Prostate gland (tissue), 2 donors: ENCODE measurements at places on chromosomes 6 and 20. TPM values are rescaled to one million over a fixed set of nuclear protein-coding genes. Genes with fewer than 3 reads are reported as not detected.

The SYNDIG1 gene
- total RNA-seq = 4.5 TPM

DNA sequence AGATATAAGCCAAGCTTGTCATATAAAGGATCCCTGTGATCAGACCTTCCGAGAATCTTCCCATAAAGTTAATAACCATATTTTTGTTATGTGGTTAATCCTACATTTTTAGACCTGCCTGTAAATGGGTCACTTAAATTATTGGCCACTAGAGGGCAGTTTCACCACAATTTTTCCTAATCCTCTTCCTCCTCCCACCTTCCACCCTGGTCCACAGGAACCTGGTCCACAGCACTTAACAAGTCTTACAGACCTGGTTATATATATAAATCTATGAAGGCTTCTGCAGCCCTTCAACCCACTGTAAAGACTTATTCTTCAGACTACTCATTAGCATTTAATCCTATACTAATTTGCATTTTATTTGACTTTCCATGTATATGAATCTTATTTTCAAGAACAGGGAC is 28.3 kb downstream of the MRS2 start:
- no peak for DNase-seq
- no peaks in the 10 kb centered on the region for H3K27me3 ChIP-seq
- H3K4me1 ChIP-seq = no peaks in the 10 kb centered on the region
- no peaks in the 10 kb centered on the region for H3K36me3 ChIP-seq

The SIRPB1 gene
- total RNA-seq = not detected

- no peaks in the 10 kb centered on the region for H3K4me1 ChIP-seq
- no peak overlapping the region for H3K27ac ChIP-seq
- H3K36me3 ChIP-seq = no peaks in the 10 kb centered on the region
- H3K27me3 ChIP-seq = no peaks in the 10 kb centered on the region
Measured at GRCh38 chr20:60137657-60138245, 179.5 kb downstream of the CDH26 start.

The GUCA1A gene
- total RNA-seq = 2.1 TPM

DNA sequence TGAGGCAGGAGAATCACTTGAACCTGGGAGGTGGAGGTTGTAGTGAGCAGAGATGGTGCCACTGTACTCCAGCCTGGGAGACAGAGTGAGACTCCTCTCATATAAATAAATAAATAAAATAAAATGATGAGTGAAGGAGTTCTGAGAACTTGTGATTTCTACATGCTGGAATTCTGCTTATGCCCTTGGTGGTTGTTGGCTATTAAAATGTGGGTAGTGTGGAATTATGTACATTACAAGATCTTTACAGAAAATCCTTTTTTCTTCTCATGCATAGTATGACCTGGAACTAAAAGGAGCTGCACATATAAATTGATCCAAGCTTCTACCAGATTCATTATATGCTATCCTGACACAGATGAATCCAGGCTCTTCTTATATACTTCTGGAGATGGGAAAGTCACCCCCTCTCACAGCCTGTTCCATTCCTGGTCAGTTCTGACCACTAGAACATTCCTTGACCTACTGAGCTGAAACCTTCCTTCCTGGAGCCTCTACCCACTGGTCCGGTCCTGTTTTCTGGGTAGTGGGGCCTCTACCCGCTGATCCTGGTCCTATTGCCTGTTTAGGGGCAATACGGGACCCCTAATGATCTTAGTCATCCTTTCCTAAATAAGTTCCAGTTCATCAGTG is 37.7 kb upstream of the TAF8 start:
- H3K27me3 ChIP-seq = no peaks in the 10 kb centered on the region
- H3K4me1 ChIP-seq = no peaks in the 10 kb centered on the region
- H3K27ac ChIP-seq = no peak overlapping the region
- no peaks in the 10 kb centered on the region for H3K36me3 ChIP-seq

The FNDC11 gene
- total RNA-seq = 12.1 TPM

DNA sequence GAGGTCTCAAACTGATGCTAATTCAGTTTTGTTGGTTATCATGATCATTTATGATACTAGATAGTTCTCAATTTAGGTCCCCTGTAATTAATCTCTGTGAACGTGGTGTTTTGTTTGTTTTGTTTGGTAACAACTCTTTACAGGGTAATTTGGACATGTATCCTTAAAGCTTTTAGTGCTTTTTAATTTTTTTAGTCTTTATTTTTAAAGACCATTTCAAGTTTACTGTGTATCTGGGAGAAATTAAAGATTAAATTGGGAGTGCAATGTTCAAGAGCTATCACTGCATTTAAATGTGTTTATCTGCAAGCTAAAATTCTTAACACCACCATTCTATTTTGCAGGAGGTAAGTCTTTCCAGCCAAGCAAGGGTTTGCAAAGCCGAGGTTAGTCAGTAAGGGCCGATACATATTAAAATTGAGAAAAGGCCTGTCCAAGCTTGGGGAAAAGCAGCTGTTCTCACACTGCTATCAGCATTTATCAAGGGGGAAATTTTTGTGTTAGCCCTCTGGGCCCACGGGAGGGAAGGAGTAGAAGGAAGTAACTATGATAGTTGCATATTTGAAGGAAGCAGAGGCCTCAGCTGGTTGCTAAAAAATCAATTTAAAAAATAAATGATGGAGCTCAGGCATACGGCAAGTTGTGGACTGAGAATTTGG is 59.3 kb upstream of the ZNF217 start:
- no peaks in the 10 kb centered on the region for H3K4me1 ChIP-seq
- no peak for DNase-seq
- H3K36me3 ChIP-seq = no peaks in the 10 kb centered on the region
- peak overlapping the region; percentile 52 for H3K27ac ChIP-seq

The COMMD7 gene
- 26.3 TPM for total RNA-seq

- no peak overlapping the region for H3K4me3 ChIP-seq
- no peaks in the 10 kb centered on the region for H3K4me1 ChIP-seq
- H3K27ac ChIP-seq = no peak overlapping the region
- DNase-seq = no peak
Measured at GRCh38 chr6:25463441-25463840, 184.3 kb downstream of the CARMIL1 start.

GRCh38 chr6:91298543-91299145 is 711.8 kb upstream of the MAP3K7 start:
- H3K4me3 ChIP-seq = no peak overlapping the region
- H3K36me3 ChIP-seq = no peaks in the 10 kb centered on the region
- no peaks in the 10 kb centered on the region for H3K4me1 ChIP-seq
- H3K27me3 ChIP-seq = no peaks in the 10 kb centered on the region
- DNase-seq = no peak

- H3K27ac ChIP-seq = no peak overlapping the region
- H3K4me3 ChIP-seq = no peak overlapping the region
- H3K36me3 ChIP-seq = no peaks in the 10 kb centered on the region
- no peaks in the 10 kb centered on the region for H3K27me3 ChIP-seq
Measured at GRCh38 chr6:145809211-145809610, 5.4 kb downstream of the FBXO30 start.

GRCh38 chr20:32582659-32583580 is 2.2 kb downstream of the NOL4L start:
- H3K27me3 ChIP-seq = no peaks in the 10 kb centered on the region
- no peak for DNase-seq
- H3K27ac ChIP-seq = peak overlapping the region; percentile 39
- H3K4me3 ChIP-seq = peak overlapping the region; percentile 54
- no peaks in the 10 kb centered on the region for H3K36me3 ChIP-seq

DNA sequence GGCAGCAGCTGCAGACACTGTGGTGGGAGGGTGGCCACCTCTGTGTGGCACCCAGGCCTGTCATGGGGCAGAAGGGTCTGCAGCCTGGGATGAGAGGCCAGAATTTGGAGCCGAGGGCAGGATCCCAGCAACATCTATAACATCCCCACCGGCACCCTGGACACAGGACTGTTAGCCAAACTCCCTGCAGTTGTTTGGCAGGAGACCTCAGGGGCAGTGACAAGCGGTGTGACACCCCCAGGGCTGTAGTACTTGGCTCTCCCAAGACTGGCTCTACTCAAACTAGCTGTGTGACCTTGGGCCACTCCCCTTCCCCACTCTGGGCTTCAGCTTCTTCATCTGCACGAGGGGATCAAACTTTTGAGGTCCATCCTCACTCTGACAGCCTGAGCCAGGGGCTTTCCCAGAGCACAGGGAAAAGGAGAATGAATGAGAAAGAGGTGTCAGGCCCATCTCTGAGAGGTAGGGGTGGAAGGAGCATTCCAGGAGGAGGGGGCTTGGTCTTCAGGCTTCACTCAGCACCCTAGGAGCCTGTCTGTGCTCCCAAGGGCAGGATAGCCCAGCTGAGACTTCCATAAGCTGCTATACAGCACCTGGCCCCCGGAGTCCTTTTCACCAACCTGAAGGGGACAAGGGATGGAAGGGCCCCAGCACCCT is 64.0 kb downstream of the MDGA1 start:
- no peaks in the 10 kb centered on the region for H3K36me3 ChIP-seq
- no peak overlapping the region for H3K27ac ChIP-seq
- H3K4me1 ChIP-seq = no peaks in the 10 kb centered on the region
- no peak overlapping the region for H3K4me3 ChIP-seq
- H3K27me3 ChIP-seq = no peaks in the 10 kb centered on the region

The GPR63 gene
- 3.4 TPM for total RNA-seq

The NKX2-4 gene
- total RNA-seq = not detected

The RUNX2 gene
- 10.7 TPM for total RNA-seq

The GMPR gene
- total RNA-seq = 228 TPM

The IMPG1 gene
- not detected for total RNA-seq

GRCh38 chr6:113313841-113314240 is 543.3 kb upstream of the MARCKS start:
- no peak for DNase-seq
- no peak overlapping the region for H3K27ac ChIP-seq
- no peak overlapping the region for H3K4me3 ChIP-seq
- H3K4me1 ChIP-seq = no peaks in the 10 kb centered on the region

DNA sequence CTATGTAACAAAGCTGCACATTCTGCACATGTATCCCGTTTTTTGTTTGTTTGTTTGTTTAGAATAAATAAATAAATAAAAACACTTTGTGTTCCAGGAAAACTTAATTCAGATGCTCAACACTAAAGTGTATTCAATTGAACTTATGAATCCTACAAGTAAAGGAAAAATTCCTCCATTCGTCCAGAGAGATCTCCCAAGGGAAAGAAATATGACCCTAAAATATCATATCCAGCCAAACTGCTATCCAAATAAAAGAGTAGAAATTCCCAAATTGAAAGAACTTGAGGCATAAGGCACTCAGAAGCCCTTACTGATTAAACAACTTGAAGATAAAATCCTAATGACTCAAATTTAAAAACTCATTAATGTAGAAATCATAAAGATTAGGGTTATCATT is 90.4 kb downstream of the MOXD1 start:
- no peaks in the 10 kb centered on the region for H3K27me3 ChIP-seq
- H3K27ac ChIP-seq = no peak overlapping the region
- no peaks in the 10 kb centered on the region for H3K4me1 ChIP-seq
- H3K36me3 ChIP-seq = no peaks in the 10 kb centered on the region

- DNase-seq = no peak
- H3K4me1 ChIP-seq = no peaks in the 10 kb centered on the region
- H3K36me3 ChIP-seq = no peaks in the 10 kb centered on the region
- H3K27ac ChIP-seq = peak overlapping the region; percentile 70
Measured at GRCh38 chr20:35172434-35172806, 548 bp downstream of the PROCR start.
